ENCODE measurements at places on chromosomes 12 and 14.

DNA sequence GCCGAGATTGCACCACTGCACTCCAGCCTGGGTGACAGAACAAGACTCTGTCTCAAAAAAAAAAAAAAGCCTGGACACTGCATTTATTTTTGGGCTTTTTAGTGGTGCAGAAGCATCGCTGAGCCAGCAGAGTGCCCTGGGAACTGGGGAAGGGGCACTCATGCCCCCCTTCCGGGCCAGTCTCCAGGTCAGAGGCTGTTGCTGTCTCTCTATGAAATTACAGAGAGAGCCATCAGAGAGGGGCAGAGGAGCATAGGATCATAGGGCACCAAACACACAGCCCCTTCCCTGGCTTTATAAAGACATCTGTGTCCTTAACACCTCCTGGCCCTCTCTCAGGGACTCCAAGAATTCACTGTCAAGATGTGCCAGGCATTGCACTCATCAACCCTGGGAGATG, 195.8 kb downstream of the CALM1 start:
- no peak for DNase-seq

- no peak for DNase-seq
Observed at GRCh38 chr12:114404083-114404925, 1.6 kb downstream of the TBX5 start.

- no peak for DNase-seq
Observed at GRCh38 chr12:4147031-4147481, 126.5 kb upstream of the CCND2 start.

- DNase-seq: peak; percentile 3
Observed at GRCh38 chr12:43370263-43370662, 181.7 kb downstream of the ADAMTS20 start.

DNA sequence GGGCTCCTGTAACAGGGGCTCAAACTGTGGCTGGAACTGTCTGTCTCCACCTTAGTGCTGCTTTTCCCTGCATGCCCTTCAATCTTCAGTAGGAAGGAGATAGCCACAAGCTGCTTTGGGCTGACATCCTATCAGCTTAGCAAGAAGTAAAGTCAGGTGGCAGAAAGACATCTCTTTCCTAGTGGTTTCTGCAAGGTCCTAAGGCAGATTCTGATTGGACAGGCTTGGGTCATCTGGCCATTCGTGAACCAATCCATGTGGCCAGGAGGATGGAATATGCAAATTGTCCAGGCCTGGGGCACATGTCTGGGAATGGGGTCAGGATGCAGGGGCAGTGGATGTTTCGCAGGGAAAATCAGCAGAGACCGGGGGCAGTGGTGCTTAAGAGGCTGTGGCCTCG, 5.2 kb downstream of the RITA1 start:
- DNase-seq: peak; percentile 44

DNA sequence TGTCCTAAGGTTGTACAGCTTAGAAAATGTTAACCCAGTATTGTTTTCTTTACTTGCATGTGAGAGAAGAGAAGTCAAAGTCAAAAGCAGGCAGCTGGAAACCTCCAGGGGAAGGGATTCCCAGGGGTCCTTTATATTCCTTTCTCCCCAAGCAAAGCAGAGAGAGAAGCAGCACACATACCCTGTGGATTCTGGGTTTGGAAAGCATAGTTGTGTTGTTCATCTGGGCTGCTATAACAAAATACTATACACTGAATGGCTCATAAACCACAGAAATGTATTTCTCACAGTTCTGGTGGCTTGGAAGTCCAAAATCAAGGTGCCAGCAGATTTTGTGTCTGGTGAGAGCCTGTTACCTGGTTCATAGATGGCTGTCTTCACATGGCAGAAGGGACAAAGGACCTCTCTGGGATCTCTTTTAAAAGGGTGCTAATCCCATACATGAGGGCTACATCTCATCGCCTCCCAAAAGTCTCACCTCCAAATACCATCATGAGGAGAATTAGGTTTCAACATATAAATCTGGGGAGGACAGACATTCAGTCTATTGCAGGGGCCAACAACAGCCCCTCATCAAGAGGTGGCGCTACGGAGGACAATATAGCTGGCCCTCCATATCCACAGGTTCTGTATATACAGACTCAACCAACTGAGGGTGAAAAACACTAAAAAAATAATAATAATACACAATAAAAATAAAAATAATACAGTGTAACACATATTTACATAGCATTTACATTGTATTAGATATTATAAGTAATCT, 19.3 kb upstream of the PCNX1 start:
- DNase-seq: peak; percentile 45

GRCh38 chr12:94676031-94676641, 25.8 kb upstream of the TMCC3 start:
- no peak for DNase-seq

- no peak for DNase-seq
Observed at GRCh38 chr14:61362072-61362750, 40.8 kb downstream of the PRKCH start.

GRCh38 chr14:50057331-50057730, 59.0 kb downstream of the VCPKMT start:
- no peak for DNase-seq

DNA sequence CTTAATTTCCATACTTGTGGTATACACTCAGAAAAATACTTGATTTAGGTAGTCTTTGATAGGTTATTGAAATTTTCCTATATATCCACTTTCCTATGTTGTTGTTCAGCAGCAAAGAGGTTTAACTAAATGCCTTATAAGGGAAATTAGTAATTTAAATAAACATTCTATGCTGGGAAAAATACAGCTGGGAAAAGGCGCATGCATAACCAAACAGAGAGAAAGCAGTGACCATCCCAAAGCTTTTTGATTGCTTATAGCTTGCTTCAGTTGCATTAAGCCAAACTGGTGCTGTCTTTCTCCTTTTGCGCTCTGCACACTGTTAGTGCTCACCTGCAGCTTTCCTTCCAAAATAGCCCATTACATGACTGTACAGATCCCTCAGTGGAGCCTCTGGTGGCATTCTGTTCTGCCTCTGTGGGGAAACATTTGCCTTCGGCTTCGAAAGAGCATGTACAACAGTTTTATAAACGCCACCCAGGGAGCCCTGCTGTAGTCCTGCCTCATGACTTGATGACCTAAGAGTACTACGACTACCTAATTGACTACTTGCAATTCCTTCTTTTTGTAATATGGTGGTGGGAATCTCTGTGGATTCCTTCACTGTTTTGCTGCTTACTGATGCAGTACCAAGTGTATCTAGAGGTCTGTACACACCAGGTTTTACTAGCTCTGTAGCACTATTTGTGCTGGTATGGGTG, 120.8 kb downstream of the RALGAPA1 start:
- DNase-seq: no peak

DNA sequence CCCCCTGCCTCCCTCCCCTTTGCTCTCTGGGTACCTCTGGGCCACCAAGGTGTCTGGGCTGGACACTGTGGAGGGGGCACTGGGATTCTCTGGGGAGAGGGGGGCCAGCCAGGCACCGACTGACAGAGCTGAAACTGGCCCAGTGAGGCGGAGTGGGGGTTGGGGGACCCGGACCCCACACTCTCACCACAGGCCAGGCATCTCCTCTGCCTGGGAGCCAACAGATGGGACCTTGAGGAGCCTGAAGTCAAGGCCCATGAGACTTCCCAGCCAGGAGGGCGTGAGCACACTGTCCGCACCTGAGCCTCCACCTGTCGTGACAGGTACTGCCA, 39.8 kb upstream of the PPP1R13B start:
- DNase-seq: no peak

DNA sequence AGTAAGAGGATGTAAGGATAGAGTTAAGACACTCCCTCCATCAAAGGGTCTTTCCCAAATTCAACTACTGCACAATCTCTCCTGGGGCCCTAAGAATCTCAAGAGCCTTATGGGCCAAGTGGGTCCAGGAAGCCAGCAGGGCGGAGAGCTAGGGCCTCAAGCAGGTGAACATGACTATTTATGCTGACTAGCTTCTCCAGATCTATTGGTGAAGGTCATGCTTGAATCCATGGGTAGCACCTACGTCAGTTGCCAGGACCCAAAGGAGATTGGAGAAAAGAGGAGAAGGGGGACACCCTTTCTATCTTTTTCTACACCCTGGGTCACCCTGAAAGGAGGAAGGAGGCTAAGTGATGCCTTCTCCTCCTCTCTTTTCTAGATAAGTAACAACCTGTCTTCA, 534.2 kb upstream of the MIS18BP1 start:
- no peak for DNase-seq

DNA sequence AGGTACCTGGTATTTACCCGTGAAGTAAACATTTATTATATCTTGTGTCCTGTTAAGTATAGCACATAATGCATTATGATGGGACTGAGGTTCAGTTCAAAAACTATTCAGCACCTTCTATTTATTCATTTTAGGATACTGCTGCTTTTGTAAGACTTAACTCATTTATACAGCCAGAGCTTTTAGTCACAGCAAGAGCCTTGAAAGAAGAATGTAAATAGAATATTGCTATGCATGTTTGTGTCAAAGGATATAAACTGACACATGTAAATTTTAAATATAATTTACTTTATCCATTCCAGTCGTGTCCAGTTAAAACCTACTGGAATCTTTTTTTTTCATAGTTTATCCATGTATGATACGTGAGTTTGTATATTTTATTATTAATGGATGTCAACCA, 168.8 kb downstream of the FUT8 start:
- no peak for DNase-seq

GRCh38 chr12:84463741-84464495, 448.7 kb downstream of the SLC6A15 start:
- DNase-seq: no peak

DNA sequence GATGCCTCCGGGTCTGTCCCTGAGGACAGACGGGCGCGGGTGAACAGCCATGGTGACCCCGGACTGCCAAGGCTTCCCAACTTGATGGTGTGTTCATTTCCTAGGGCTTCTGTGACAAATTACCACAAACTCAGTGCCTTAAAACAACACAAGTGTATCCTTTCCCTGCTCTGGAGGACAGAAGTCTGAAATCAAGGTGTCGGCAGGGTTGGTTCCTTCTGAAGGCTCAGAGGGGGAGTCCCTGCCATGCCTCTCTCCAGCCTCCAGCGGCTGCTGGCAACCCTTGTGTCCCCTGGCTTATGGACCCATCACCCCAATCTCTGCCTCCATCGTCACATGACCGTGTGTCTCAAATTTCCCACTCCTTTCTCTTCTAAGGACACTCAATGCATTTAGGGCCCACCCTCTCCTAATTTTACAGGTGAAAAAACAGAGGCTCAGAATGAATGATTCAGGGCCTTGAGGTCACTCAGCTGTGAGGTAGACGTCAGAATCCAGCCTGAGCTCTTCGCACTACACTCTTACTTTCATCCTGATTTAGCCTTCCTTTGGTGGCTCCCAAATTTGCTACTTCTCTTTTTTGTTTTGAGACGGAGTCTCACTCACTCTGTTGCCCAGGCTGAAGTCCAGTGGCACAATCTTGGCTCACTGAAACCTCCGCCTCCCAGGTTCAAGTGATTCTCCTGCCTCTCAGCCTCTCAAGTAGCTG, 45.4 kb downstream of the VCPKMT start:
- DNase-seq: no peak

Data from A673 (cell line).